CD4-positive, alpha-beta T cell treated with Interleukin-6 at 100 ng/mL for 8 hours (primary cell): ENCODE measurements at places on chromosomes 3 and 15.

GRCh38 chr3:123054931-123055330 is 11.9 kb upstream of the PDIA5 start:
- DNase-seq: no peak

DNA sequence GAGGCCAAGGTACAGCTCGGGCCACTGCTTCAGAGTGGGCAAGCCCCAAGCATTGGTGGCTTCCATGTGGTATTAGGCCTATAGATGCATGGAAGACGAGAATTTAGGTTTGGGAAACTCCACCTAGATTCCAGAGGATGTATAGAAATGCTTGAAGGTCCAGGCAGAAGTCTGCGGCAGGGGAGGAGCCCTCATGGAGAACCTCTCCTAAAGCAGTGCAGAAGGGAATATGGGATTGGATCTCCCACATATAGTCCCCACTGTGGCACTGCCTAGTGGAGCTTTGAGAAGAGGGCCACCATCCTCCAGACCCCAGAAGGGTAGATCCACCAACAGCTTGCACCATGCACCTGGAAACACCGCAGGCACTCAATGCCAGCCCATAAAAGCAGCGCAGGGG is 48.1 kb upstream of the XXYLT1 start:
- no peak for DNase-seq

DNA sequence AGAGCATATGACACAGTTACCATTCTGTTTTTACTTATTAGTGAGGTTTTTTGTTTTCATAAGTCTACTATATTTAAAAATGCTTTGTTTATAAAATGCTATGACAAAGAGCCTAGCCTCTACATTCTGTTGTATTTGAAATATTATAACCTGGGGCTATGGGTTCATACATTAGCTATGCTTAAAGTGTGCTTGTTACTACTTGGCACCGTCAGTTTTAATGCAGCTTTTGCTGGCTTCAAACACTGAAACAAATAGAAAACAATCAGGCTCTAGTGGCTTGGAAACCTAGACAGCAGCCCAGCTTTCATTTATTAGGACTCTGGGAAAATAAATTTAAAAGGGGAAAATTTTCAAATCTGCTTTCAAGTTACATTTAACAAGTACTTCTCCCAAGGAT is 635.9 kb downstream of the CADM2 start:
- no peak for DNase-seq

DNA sequence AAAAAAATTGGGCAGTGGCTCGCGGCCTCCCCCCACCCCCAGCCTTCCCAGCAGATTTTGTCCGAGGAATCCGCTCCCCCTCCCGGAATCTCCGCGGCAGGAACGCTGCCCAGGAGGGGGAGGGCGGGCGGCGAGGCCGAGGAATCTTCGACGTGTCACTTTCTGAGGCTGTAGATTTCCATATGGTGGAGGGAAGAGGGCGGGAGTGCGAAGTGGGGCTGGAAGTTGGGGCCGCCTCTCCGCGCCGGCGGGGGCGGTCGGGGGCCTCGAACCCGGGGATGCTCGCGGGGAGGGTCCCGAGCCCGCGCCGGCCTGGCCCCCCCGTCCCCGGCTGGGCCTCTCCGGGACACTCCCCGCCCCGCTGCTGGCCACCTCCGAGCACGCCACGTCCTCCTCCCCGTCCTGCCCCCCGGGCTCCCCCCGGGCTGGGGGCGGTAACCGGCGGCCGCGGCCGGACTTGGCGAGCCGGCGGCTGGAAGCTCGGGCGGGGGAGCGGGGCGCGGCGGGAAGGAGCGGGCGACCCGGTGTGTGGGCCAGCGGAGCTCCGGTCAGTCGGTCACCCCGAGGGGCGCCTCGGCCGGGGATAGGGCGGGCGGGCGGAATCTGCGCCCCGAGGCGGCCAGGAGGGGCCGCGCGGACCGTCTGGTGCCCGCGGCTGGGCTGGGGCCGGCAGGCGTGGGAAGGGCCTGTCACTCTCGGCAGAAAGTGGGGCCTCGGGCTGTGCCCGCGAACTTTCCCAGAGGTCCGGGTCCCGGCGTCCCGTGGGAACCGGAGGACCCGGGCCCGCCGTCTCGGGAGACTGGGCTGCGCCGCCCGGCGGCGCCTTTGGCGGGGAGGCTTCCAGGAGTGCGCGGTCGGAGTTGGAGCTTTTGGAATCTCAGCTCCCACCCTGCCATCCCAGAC is 951 bp downstream of the FNDC3B start:
- DNase-seq: no peak

GRCh38 chr3:185960522-185961288 is 22.9 kb upstream of the TRA2B start:
- no peak for DNase-seq

GRCh38 chr3:179840985-179841384 is 188.1 kb downstream of the USP13 start:
- DNase-seq: no peak

- DNase-seq: no peak
These were observed 86.6 kb downstream of the HMG20A start for GRCh38 chr15:77507143-77507897.
